WTC11 (cell line): ENCODE measurements at places on chromosomes 7 and 10.

- no peak for DNase-seq
Observed at GRCh38 chr7:22430457-22430856, 69.5 kb downstream of the STEAP1B start.

- no peak for DNase-seq
Observed at GRCh38 chr10:28171468-28172222, 131.2 kb downstream of the MPP7 start.

DNA sequence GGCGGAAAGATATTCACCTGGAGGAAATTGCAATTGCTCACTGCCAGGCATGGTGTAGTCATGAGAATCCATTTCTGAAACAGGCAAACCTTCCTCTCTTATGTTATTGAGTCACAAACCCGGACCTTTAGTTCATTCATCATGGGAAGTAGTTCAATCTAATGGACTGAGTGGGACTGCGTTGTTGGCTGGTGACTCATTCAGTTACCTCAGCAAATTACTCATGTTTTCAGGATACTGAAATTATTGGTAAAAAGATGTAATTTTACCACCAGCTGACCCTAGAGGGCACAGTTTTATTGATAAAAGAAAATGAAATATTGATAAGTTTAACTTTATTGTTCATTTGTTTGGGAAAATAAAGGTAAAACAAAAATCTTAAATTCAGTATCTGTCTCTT is 1194.4 kb upstream of the SORCS1 start:
- DNase-seq = no peak

GRCh38 chr7:17719998-17720397 is 220.3 kb downstream of the SNX13 start:
- DNase-seq = no peak

GRCh38 chr10:61819208-61819607 is 82.3 kb upstream of the ARID5B start:
- no peak for DNase-seq

DNA sequence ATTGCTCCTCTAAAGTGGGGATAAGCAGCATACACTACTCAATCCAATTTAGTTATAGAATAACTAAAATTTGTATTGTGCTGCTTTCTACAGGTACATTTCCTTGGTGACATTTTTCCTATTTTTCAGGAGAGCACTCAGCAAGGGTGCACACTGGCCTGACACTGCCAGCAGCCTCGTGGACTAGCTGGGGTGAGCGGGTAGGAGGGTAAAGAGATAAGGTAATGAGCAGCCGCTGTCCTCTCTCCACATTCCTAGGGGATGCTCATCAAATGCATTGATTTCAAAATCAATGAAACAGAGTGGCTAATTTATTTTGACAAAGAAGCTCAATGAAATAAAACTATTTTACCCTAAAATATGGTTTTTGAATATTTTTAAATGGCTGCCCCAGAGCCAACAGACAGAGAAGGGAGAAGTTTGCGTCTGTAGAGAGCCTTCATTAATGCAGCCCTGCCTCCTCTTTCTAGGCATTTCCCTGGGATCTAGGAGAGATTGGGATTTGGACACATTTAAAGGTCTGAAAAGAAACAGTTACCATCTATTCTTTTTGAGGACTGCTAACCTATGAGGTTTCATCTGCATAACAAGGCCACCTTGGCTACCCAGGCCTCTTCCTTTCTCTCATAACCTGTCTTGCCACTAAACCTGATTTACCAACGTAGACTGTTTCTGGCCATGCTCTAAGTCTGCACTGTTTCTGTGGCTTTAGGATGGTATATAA is 561.0 kb downstream of the IPMK start:
- no peak for DNase-seq

DNA sequence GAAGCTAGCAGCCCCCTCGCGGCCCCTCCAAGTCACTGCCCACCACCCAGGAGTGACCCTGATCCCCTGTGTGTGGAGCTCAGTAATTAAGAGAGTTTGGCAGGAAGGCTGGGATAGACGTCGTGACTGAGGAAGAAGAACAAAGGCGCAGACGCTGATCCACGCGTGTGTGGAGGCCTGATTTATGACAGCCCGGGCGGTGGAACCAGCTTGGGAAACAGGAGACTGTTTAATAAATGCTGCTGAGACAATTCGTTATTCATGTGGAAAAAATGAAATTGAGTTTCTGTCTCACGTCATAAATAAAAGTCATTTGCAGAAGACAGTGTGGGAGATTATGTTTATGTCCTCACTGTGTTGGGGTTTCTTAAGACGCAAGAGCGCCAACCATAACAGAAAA is 130.8 kb downstream of the ELFN1 start:
- no peak for DNase-seq

DNA sequence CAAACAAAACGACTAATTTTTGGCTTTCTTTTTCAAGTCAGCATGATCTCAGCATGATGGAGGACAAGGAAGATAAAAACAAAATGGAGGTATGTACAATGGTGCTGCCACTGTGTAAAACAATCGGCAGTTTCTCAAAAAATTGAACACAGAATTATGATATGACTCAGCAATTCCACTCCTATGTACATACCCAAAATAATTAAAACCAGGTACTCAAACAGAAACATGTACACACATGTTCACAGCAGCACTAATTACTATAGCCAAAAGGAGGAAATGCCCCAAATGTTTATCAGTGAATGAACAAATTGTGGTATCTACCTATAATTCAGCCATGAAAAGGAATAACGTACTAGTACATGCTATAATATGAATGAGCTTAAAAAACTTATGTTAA is 29.9 kb downstream of the SNX13 start:
- no peak for DNase-seq

GRCh38 chr7:135753616-135754413 is 5.2 kb upstream of the FAM180A start:
- no peak for DNase-seq

DNA sequence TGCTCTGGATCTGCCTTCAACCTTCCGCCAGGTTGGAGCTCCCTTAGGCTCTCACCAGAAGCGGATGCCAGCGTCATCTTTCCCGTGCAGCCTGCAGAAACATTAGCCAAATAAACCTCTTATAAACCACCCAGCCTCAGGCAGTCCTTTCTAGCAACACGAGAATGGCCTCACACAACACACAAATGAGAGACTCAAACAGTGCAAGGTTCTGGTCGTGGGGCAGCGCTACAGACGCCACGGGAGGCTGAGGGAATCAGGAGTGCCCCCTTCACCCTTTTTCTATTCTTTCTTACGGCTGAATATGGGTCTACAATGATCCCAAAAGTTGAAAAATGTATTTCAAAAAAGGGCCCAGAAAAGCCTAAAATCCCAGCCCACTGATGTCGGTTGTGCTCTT is 96.4 kb downstream of the FOXL3 start:
- peak; percentile 2 for DNase-seq

GRCh38 chr10:11553773-11554381 is 57.6 kb downstream of the USP6NL start:
- DNase-seq = no peak

GRCh38 chr7:13639396-13639795 is 350.1 kb downstream of the ETV1 start:
- DNase-seq = no peak

GRCh38 chr7:4208086-4208485 is 474.0 kb upstream of the FOXK1 start:
- DNase-seq = no peak

GRCh38 chr10:71561003-71561574 is 158.5 kb downstream of the C10orf105 start:
- DNase-seq = no peak

- DNase-seq = no peak
Observed at GRCh38 chr7:136495081-136495480, 373.4 kb upstream of the CHRM2 start.

DNA sequence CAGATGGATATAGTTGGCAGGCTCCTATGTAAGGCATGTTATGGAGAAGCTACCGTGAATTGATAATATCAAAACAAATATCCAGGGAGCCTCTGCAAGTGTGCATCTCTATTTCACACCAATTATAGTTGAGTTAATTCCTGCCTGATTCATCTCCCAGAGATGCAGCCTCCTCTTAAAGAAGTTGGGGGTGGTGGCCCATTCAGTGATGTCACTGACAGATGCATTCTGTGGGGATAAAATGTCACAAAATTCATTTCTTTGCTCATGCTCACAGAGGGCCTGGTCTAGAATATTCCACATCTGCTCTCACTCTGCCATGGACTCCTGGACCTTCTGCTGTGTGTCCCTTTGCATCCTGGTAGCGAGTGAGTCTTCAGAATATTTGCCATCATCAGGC is 189.1 kb upstream of the PRSS1 start:
- DNase-seq = no peak

DNA sequence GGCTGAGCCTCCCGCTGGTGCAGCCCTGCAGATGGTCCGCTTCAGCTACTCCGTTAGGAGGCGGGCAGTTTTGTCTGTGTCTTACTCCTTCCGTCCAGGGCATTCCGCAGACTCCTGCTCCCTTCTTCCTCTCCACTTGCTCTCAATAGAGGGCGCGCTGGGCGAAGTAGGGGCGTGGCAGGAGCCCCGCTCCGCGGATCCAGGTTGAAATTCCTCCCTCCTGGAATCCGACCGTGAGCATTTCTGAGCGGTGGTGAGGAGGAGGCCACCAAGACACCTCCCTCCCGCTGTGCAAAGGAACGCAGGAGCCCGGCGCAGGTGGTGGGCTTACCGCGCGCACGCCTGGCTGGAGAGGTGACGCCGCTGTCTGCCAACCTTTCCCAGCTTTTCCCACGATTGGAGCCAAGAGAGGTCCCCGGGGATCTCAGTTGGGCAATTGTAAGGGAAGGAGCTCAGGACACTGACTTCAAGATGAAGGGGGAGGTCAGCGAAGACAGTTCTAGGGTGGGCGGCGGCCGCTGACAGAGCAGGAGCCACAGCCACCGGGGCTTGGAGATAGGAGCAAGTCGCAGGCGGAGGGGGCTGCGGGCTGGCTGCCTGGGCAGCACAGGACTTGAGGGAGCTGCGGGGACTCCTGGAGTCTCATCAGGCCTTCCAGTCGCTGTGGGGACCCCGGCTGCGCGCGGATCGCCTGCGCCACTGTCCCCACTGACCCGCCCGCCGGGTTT is 1011.3 kb downstream of the XPNPEP1 start:
- DNase-seq = peak; percentile 95

- DNase-seq = no peak
Observed at GRCh38 chr7:87513735-87514335, 38.4 kb upstream of the ABCB4 start.

DNA sequence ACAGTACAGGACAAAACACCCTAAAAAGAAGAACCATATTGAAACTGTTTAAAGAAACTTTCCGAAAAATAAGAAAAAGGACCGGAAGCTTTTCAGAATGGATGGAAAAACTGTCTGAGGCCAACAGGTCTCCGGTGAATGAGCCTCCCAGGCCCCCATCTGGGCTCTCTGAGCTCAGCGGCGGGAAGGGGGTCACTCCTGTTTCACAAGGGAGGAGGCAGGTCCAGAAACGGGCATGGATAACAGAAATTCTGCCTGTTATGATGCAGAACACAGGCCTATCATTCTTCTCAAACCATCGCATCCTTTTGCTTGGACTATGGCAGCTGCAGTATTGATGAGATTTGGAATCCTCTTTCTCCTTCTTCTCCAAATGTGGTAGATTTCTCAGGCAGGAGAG is 58.9 kb upstream of the SHH start:
- DNase-seq = no peak

DNA sequence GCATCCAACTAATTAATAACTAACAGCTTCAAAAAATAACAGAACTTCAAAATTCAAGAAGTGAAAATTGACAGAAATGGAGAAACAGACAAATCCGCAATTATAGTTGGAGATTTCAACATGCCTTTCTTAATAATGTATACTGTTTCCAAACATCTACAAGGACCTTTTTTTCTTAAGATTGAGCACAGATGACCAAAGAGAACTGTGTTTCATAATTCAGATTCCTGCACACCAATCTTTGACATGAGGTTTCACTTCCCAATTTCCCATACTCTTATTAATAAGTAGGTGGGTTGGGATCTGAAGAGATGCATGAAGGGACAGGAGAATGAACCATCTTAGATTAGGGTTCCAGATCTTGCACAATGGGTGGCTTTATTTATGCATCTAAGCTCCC is 24.9 kb upstream of the GIMAP7 start:
- DNase-seq = no peak

GRCh38 chr7:112112822-112113255 is 93.4 kb downstream of the DOCK4 start:
- DNase-seq = no peak

- DNase-seq = peak; percentile 33
Observed at GRCh38 chr7:129785685-129786514, 166.9 kb downstream of the UBE2H start.

DNA sequence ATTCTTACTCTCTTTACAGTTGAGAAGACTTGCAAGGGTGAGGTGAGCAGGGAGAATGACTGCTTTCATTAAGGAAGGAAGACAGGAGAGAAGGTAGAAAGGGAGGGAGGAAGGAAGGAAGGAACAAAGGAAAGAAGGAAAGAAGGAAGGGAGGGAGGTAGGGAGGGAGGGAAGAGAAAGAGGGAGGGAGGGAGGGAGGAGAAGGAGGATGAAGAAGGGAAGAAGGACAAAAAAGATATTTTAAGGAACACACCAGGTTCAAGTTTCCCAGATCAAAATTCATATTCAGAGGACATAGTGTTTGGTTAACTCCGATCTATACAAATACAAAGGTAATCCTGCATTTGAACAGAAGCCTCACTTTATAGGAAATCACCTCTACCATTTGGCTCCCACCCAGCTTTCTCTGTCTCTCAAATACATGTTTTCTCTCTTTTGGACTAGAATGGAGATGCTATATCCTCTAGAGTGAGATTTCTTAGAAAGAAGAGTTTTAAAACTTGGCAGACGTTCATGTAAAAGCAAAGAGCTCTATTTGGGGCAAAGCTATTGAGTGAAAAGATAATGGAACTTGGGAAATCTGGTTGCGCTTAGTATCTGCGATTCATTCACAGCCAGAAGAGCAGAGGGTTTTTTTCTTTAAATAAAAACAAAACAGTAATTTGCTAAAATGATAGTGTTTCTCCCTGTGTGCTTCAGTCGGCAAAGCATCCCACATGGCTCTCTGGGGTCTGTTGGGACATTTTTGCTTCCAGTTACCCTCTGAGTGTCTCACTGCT is 261.9 kb upstream of the LYZL1 start:
- DNase-seq = no peak

DNA sequence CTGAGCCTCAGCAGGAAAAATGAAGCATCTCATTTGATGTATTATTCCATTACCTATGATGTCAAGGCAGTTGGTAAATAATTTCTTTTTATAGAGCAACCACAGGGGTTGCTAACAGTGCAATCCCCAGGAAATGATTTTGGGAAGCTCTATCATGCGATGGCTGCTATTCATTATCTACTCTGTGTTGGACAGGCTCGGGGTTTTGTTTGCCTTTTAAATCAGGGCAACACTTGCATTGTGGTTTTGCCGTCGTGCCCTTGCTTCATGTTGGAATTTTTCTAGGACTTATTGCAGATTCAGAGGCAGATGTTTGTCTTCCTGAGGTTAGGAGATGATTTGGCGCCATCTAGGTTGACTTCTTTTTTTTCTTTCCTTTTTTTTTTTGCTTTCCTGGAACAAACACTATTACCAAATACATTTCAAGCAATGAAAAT is 128.4 kb downstream of the BICC1 start:
- no peak for DNase-seq

DNA sequence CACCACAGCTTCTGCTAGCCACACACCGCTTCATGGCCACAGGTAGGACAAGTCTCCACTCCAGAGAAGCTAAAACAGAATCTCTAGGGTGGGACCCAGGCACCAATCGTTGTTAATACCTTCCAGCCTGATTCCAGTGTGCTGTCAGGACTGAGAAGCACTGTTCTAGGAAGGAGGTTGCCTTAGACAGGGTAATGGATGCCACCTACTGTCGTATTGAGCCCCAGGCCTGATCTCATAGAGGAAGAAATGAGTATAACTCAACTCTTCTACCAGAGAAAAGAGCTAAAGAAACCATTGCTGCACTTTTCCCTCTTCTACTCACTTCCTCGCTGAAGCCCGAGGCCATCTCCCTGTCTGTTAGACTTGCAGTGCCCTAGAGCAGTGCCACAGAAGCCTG is 31.8 kb downstream of the CNNM1 start:
- no peak for DNase-seq
